Iris pigment epithelial cell (primary cell): ENCODE measurements at places on chromosomes 7 and 10.

GRCh38 chr7:12069757-12070156 lies 141.3 kb upstream of the TMEM106B start:
- DNase-seq: no peak

- no peak for DNase-seq
Measured at GRCh38 chr7:102966465-102966864, 53.7 kb downstream of the LRRC17 start.

GRCh38 chr10:51312817-51313216 lies 238.5 kb downstream of the PRKG1 start:
- DNase-seq: no peak

GRCh38 chr7:43926798-43927123 lies 525 bp downstream of the UBE2D4 start:
- no peak for DNase-seq

DNA sequence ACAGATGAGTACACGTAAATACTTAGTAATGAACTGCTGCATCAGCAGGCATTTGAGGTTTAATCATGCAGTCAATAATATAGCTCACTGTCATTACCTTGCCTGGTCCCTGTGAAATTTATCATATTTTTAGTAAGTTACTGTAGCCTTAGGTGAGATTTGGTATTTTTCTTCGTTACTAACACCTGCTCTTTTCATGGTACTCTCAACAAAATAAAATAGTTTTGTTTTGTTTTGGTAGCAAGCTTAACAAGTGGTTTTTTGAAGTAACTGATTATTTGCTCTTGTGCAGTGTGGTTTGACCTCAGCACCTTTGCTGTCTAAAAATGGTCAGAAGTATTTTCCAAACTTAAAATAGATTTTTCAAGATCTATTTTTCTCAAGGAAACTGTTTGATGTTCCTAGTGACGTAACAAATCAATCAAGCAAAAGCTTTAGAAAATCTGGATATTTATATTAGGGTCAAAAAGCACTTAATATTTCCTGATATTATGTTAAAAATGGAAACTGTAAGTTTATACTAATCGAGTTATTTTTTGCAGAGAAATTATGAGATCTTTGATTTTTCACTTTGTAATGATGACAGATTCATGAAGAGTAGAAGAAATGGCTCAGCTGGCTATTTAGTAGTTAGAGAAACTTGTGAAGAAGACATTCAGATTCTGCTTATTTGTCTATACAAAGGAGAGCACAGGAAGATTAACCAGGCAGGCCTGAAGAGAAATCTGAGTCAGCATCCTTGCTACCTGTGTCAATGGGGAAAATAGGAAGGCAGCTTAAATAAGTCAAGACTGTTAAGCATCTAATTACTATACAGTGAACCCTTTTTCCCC lies 21.0 kb upstream of the RPA3 start:
- DNase-seq: no peak
